Left lung (tissue), 14 donors: ENCODE measurements at places on chromosomes 3 and 15. TPM values are rescaled to one million over a fixed set of nuclear protein-coding genes. Genes with fewer than 3 reads are reported as not detected.

Gene SNURF
- polyA plus RNA-seq: 27.1 TPM

Gene HGD
- polyA plus RNA-seq: 1.0 TPM

Gene SAMMSON
- 0.14 TPM for polyA plus RNA-seq

GRCh38 chr3:46509661-46510187, 11.9 kb downstream of the RTP3 start:
- DNase-seq: no peak

GRCh38 chr3:111539351-111540331, 2.4 kb upstream of the CD96 start:
- peak; percentile 81 for DNase-seq

DNA sequence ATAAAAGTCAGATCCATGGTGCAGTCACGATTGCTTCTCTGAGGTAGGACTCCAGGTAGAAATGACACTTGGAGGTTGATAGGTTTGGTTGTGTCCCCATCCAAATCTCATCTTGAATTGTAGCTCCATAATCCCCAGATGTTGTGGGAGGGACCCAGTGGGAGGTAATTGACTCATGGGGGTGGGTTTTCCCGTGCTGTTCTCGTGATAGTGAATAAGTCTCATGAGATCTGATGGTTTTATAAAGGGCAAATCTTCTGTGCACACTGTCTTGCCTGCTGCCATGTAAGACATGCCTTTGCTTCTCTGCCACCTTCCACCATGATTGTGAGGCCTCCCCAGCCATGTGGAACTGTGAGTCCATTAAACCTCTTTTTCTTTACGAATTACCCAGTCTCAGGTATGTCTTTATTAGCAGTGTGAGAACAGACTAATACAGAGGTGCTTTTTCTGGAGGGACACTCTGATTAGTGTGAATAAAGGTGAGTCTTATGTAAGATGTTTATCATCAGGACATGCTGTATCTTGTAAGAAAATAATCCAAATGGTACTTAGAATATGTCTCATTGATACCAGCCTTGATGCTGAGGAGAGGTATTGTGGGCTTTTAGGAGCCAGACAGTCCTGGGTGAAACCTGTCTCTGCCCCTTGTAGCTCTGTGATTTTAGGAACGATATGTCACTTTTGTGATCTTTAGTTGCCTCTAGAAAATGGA, 43.0 kb downstream of the SLCO3A1 start:
- no peak for DNase-seq

DNA sequence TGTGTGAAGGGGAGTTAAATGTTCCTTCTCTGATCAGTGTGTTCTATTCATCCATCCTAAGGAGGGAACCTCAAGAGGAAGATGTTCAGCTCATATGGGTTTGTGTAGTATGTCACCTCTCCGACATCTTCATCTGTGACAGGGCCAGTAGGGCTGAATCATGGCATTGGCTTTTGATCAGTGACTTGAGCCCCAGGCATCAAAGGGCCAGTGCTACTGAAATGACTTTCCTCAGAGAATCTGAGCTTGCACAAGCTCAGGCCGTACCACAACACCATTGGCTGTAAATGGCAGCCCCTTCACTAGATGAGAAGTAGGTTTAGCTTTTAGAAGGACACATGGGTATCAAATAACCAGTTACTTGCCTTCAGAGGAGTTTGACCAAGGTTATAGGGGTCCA, 183.2 kb upstream of the NR2E3 start:
- DNase-seq: no peak

- DNase-seq: no peak
Observed at GRCh38 chr15:50135031-50135551, 16.1 kb upstream of the ATP8B4 start.

- no peak for DNase-seq
Observed at GRCh38 chr3:189624130-189624529, 7.1 kb upstream of the TP63 start.

DNA sequence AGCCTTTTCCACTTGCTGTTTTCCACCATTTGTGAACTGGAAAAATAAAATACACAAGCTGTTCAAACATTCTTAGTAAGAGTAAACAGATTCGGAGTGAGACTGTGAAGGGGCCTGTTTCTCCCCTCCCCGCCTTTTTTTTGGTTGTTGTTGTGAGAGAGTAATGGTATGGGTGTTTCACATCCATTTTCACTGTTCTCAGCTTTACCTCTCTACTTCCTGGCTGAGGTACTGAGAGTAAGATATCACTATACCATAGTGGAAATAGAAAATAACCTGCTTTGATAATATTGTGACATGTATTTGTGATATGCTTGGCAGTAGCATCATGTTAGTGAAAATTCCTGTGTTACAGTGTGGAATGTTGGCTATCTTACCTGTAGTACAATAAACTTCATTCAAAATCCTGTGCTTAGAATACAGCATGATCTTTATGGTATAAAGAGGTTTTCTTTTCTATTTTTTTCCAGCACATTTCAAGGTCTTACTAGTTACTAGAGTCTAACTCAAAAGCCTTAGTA, 12.0 kb downstream of the CNTN4 start:
- no peak for DNase-seq
